ENCODE measurements at places on chromosomes 1 and 21. TPM values are rescaled to one million over a fixed set of nuclear protein-coding genes. Genes with fewer than 3 reads are reported as not detected.

The TFF1 gene
- total RNA-seq: 1.3 TPM

The WDR64 gene
- not detected for total RNA-seq

The RHD gene
- not detected for total RNA-seq

The NASP gene
- total RNA-seq: 29.5 TPM

The ERG gene
- 4.6 TPM for total RNA-seq

The AK5 gene
- 0.35 TPM for total RNA-seq

The PDC gene
- not detected for total RNA-seq

The IL20 gene
- not detected for total RNA-seq

- H3K4me3 ChIP-seq: no peak overlapping the region
- H3K36me3 ChIP-seq: peaks cover 4% of the 10 kb centered on the region
- H3K4me1 ChIP-seq: no peaks in the 10 kb centered on the region
- no peak for DNase-seq
- no peaks in the 10 kb centered on the region for H3K27me3 ChIP-seq
Observed at GRCh38 chr1:161218301-161219077, 3.4 kb downstream of the FCER1G start.

GRCh38 chr1:230819976-230820375, 48.3 kb downstream of the C1orf198 start:
- H3K36me3 ChIP-seq: no peaks in the 10 kb centered on the region
- no peak overlapping the region for H3K27ac ChIP-seq
- peaks cover 15% of the 10 kb centered on the region for H3K4me1 ChIP-seq
- DNase-seq: no peak

DNA sequence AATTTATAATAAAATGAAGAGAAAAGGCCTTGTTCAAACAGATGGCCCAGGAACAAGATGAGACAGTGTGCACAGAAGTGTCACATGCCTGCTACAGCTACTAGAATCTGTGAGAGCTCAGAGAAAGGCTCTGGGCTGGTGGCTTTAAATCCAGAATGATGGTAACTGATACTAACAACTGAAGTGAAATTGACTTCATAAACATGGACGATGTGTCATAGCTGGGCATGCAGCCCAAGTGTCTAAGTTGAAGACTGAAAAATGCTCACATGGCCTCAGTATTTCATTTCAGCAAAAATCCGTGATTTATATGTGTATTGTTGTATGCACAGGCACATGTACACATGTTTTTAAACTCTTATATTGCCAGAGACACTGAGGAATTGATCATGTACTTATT, 208.3 kb upstream of the RUNX1 start:
- H3K27ac ChIP-seq: no peak overlapping the region
- H3K4me3 ChIP-seq: no peak overlapping the region
- DNase-seq: peak; percentile 67
- H3K27me3 ChIP-seq: no peaks in the 10 kb centered on the region

- no peak overlapping the region for H3K4me3 ChIP-seq
- no peak for DNase-seq
- H3K27me3 ChIP-seq: no peaks in the 10 kb centered on the region
- no peaks in the 10 kb centered on the region for H3K36me3 ChIP-seq
Observed at GRCh38 chr1:205667909-205668643, 12.2 kb downstream of the SLC45A3 start.

GRCh38 chr1:112470966-112471365, 37.8 kb upstream of the WNT2B start:
- no peak overlapping the region for H3K4me3 ChIP-seq
- H3K27ac ChIP-seq: no peak overlapping the region

DNA sequence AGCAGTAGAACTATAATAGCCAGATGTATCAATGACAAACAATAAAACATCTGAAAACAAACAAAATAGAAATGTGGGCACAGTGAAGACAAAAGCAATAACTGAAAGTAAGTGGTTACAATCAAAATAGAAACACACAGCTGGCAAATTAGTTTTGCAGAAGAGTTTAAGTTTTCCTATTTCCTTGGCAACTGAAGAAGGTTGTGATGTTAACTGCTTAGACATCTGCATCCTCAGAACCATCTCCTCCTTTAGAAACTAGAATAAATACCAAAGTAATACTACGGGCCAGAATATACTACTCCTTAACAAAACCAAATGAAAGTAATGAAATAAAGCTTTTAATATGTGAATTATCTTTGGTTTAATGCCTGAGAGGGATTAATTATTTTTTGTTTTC, 605.5 kb downstream of the LTN1 start:
- H3K4me1 ChIP-seq: peaks cover under 1% of the 10 kb centered on the region
- H3K27ac ChIP-seq: no peak overlapping the region
- DNase-seq: no peak
- H3K36me3 ChIP-seq: no peaks in the 10 kb centered on the region
- no peak overlapping the region for H3K4me3 ChIP-seq
- no peaks in the 10 kb centered on the region for H3K27me3 ChIP-seq

- no peak for DNase-seq
- no peak overlapping the region for H3K4me3 ChIP-seq
- no peaks in the 10 kb centered on the region for H3K36me3 ChIP-seq
- no peaks in the 10 kb centered on the region for H3K4me1 ChIP-seq
- H3K27me3 ChIP-seq: no peaks in the 10 kb centered on the region
- H3K27ac ChIP-seq: no peak overlapping the region
Observed at GRCh38 chr1:205986861-205987260, 16.3 kb downstream of the RAB7B start.

GRCh38 chr1:31441558-31441957, 28.5 kb downstream of the SERINC2 start:
- H3K4me1 ChIP-seq: peaks cover 9% of the 10 kb centered on the region
- no peak overlapping the region for H3K4me3 ChIP-seq
- H3K27me3 ChIP-seq: no peaks in the 10 kb centered on the region
- H3K36me3 ChIP-seq: no peaks in the 10 kb centered on the region

- H3K27me3 ChIP-seq: no peaks in the 10 kb centered on the region
- no peak overlapping the region for H3K4me3 ChIP-seq
- no peak overlapping the region for H3K27ac ChIP-seq
- peak; percentile 20 for DNase-seq
- H3K4me1 ChIP-seq: no peaks in the 10 kb centered on the region
Observed at GRCh38 chr1:29415156-29415830, 179.0 kb downstream of the PTPRU start.

DNA sequence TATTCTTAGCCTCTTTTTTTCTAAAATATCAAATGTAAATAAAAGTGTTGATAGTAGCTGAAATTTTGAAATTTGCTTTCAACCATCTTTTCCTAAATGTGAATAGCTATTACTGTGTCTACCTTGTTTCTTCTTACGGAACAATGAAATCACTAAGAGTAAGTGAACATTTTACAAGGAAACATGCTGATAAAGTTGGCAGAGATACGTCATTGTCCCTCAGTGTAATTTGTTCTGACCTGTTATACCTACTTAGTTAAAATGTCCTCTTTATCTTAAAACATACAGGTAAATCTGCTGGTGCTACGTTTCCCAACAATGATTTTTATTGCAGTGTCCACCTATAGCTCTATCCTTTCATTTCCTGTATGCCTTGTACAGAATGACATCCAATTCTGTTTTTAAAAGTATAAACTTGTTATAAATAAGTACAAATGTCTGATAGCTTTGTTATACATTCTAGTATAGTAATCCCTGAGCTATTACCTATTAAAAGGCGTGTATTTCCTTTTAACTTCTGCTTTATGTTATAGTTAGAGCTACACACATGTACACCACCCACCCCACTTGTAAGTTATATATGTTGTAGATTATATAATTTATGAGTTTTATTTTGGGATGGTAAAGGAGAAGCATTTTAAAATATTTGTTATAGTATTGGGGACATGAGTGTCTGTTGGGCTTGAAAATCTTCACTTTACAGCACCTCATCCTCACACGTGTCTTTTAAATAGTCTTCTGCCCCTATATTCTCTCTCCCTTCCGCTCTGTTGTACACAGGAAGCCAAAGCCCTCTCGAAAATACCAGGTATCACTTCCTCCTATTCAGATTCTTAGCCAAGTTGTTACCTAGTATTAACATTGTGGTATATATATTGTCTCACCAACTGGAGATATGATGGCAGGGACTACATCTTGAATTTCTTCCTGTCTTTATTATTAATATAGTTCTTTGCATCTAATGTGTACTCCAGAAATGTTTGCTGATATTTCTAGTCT, 25.2 kb downstream of the LAMC1 start:
- H3K27ac ChIP-seq: no peak overlapping the region

- H3K36me3 ChIP-seq: no peaks in the 10 kb centered on the region
- no peaks in the 10 kb centered on the region for H3K27me3 ChIP-seq
- H3K4me3 ChIP-seq: no peak overlapping the region
- DNase-seq: no peak
Observed at GRCh38 chr1:235317168-235317567, 10.8 kb downstream of the ARID4B start.

DNA sequence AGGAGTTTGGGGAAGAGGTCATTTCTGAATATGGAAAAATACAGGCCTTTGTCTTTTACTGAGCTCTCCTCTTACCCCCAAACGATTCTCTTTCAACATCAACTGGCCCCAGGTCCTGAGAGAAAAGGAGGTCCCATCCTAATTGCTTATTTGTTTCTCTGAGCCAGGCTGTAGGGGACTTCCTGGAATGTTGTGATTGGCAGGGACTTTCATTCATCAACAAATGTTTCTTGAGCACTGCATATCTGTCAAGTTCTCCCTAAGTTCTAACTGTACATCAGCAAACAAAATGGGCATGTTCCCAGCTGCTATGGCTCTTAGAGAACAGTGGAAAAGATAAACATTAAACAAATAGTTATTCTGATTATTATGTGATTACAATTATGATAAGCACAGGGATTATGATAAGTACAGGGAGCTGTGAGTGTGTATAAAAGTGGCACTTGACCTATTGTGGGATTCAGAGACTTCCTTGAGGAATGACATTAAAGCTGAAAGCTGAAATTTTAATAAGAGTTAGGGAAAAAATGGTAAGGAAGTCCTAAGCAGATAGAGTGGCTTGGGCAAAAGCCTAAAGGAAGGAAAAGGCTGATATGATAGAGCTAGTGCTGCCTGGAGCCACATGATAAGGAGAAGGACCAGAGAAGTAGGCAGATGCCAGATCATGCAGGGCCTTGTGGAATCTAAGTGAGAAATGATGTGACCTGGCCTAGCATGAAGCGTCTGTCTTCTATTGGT, 11.6 kb downstream of the GPX7 start:
- H3K27ac ChIP-seq: no peak overlapping the region
- H3K4me3 ChIP-seq: no peak overlapping the region
- no peaks in the 10 kb centered on the region for H3K36me3 ChIP-seq
- no peak for DNase-seq

GRCh38 chr21:44817506-44817880, 369 bp downstream of the SUMO3 start:
- H3K27ac ChIP-seq: no peak overlapping the region
- DNase-seq: peak; percentile 96
- H3K36me3 ChIP-seq: no peaks in the 10 kb centered on the region
- no peaks in the 10 kb centered on the region for H3K4me1 ChIP-seq

DNA sequence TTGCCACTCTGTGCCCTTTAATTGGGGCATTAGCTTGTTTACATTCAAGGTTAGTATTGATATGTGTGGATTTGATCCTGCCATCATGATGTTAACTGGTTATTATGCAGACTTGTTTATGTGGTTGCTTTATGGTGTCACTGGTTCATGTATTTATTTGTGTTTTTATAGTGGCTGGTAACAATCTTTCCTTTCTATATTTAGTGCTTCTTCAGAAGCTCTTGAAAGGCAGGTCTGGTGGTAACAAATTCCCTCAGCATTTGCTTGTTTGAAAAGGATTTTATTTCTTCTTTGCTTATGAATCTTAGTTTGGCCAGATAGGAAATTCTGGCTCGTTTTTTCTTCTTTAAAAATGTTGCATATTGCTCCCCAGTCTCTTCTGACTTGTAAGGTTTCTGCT, 215.4 kb downstream of the ZC3H11B start:
- no peak for DNase-seq
- no peaks in the 10 kb centered on the region for H3K4me1 ChIP-seq
- H3K27ac ChIP-seq: no peak overlapping the region

DNA sequence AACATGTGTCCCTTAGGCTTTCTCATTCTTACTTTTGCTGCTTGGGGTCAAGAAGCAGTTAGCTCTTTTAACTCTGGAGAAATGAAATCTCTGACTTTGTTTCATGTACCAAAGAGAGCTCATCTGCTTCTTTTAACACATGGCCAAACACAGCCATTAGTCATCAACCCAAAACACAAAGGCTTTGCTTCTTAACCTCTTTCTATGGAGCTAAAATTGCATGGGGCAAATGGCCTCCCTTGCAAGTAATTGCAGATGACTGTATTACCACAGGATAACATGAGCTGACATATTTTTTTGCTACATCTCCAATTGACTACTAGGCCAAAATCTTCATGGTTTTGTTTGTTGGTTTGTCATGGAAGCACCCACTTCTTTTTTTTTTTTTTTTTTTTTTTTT, 300.9 kb downstream of the BRINP3 start:
- H3K27me3 ChIP-seq: no peaks in the 10 kb centered on the region
- no peaks in the 10 kb centered on the region for H3K36me3 ChIP-seq
- no peak overlapping the region for H3K4me3 ChIP-seq

DNA sequence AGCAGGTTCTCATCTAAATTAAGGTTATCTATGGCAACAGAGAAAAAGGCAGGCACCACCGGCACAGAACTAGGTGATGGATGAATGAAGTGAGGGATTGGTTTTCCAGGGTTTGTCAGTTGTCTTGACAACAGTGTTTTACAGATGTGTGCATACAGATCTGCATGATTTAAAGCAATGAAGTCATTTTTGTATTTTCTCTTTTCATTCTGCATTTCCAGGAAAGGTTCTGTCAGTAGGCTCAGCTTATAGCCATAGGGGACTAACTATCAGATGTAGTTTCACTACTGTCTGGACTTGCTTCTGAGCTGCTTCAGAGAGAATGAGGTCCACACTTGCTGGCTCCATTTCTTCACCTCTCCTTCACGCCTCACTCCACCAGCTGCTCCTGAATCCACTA, 98.2 kb upstream of the LMO4 start:
- H3K27ac ChIP-seq: no peak overlapping the region
- no peaks in the 10 kb centered on the region for H3K4me1 ChIP-seq
- no peak for DNase-seq
- no peaks in the 10 kb centered on the region for H3K36me3 ChIP-seq
- no peaks in the 10 kb centered on the region for H3K27me3 ChIP-seq

DNA sequence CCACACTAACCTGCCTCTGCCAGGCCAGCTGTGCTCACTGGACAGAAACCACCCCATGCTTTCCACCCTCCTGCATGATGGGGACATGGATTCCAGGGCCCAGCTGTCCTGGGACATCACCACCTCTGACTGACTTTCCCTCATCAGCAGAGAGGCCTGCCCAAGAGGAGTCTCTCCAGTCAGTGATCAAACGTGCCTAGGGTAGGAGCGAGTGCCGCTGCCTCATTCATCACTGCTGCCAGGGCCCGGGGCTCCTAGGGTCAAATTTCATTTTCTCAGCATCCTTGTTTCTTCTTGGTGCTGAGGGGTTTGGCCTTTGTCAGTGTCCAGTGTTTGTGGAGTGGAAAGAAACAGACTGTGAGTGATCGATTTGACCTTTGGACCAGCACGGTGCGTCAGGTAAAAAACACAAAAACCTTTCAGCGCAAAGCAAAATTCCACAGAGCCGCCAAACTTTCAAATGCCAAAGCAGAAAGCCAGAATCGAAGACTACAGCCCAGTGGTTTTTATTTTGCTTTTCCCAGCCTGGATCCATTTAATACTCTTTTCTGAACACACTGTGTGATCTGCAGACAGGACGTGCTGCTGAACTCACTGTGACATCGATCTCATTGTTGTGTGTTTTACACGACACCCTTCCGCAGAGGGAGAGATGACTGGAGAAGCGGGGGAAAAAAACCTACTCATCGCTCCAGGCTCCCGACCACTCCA, 43.2 kb downstream of the CAPN8 start:
- peaks cover 7% of the 10 kb centered on the region for H3K4me1 ChIP-seq
- no peak for DNase-seq
- H3K27me3 ChIP-seq: no peaks in the 10 kb centered on the region

Measured in pancreas (tissue), 10 donors.